ENCODE measurements at places on chromosomes 7 and 10.

DNA sequence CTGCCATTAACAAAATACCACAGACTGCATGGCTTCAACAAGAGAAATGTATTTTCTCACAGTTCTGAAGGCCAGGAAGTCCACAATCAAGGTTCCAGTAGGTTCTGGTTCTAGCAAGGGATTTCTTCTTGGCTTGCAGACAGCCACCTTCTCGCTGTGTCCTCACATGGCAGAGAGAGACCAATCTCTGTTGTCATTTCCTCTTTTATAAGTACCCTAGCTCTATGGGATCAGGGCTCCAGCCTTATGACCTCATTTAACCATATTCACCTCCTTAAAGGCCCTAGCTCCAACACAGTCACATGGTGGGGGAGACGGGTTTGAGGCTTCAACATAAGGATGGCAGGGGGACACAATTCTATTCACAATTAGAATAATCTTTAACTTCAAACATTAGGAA is 23.6 kb downstream of the ABI1 start:
- DNase-seq: no peak

- DNase-seq: no peak
Measured at GRCh38 chr10:59109826-59110225, 66.6 kb upstream of the PHYHIPL start.

GRCh38 chr10:113425541-113425951 is 127.3 kb upstream of the HABP2 start:
- no peak for DNase-seq

DNA sequence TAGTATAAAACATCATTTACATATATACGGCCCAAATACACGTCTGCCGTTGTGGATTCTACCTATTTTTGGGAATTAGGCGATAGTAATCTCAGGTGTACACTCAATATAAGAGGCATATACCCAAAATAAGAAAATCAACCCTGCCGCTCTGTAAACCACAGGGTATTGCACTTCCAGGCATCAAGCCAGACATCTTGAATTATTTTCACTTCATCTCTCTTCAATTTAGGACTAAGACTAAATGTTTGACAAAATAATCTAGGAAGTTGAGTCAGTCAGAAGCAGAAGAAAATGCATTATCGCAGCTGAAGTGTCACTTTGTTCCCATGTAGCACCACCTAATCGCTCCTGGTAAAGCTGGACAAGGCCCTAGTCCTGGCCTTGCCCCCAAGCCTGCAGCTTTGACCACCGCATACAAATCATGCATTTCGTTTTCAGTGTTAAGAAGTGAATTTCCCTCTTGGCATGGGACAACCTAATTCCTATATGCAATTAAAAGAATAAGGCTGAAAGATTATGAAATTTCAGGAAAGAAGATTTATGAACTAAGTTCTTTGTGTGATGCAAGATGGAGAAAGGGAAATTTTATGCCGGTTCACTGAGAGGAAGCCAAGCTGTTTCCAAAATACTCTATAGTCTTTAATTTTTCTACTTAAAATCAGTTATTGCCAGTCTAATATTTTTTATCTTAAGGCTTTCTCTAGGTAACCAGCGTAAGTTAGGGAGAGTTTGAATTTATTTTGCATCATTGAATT is 26.0 kb downstream of the CABCOCO1 start:
- no peak for DNase-seq

GRCh38 chr10:49191349-49191748 is 3.2 kb upstream of the TMEM273 start:
- no peak for DNase-seq

DNA sequence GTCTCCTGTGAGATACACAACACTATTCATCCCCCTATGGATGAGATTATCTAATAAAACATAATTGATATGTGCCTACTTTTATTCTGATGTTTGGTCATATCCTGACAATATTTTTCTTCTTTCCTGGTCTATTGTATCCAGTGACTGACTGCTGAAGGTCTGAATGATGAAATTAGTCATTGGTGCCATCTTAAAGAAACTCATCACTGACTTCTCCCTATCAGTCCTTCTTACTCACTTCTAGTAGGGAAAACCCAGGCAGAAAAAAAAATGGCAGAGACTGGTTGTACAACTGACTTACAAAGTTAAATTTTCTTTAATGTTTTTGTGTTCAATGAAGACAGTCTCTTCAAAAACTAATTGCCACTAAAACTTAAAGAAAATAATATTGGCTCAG is 377.4 kb downstream of the HTR7 start:
- no peak for DNase-seq

DNA sequence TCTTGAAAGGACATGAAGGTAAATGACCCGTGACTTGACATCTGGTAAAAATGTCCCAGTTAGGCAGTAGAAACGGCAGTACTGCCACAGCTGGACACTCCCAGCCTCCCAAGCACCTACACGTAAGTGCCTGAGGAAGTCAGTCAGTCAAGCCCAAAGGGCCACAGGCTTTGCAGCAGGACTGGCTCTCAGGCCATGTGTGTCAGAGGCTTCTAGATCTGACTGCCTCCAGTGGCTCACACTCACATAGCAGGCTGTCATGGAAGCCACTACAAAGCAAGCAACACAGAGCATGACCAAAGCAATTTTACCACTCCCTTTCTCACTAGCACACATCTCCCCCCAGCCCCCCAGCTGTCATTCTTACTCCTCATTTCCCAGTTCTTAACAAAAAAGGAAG is 17.8 kb upstream of the CCNJ start:
- DNase-seq: no peak

DNA sequence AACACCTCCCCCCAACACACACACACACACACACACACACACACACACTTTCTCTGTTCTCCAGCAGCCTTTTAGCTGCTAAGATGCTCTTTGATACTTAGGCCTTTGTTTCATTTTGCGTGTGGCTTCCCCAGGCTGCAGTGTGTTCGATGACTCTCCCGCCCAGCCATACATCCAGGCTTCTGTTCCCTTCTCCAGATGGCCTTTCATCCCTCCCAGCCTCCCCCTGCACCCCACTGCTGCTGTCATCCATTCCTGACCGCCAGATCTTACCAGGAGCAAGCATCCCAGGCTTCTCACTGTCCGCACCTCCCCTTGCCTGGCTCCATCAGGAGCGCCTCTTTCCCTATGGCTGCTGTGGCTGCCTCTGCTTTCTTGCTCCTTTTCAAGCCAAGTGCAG is 77.8 kb upstream of the PPIF start:
- DNase-seq: no peak

GRCh38 chr7:132837529-132837928 is 244.4 kb downstream of the CHCHD3 start:
- no peak for DNase-seq

GRCh38 chr7:15932318-15932717 is 245.8 kb upstream of the MEOX2 start:
- no peak for DNase-seq

DNA sequence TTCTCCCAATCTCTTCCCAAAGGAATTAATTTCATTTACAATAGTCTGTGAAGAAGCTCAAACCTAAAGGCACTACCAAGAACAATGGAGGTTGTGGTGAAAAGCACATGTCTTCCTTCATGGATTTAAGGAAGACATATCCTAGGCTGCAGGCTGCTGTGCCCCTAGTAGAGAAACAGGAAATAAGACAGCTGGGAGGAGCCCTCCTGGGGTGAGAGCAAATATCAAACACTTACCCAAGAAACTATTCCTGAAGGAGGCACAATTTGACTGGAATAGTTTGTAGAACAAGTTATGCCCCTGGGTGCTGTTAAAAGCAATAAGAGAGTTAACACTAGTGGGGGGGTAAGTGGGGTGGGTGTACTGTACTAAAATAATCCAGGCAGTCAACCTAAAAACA is 30.1 kb downstream of the PDZD8 start:
- DNase-seq: no peak

DNA sequence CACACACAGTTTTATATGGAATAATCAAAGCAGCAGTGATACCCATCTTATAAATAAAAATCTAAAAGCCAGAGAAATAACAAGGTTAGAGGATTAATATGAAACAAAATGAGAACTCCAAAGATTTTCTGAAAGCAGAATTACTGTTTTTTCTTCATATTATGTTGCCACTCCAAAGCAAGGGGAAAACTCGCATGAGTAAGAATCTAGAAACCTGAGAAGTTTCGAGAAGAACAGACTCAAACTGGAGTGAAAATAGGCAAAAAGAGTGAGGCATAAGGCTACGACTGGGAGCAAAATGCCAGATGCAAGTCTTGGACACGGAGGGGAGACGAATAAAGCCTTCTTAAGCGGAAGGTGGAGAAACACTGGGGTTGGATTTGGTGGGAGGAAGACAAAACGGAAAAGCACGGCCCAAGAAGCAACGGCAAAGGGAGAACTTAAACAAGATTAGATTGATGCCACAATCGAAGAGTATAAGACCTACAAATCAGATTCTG is 923 bp downstream of the TNPO3 start:
- no peak for DNase-seq

- DNase-seq: no peak
Measured at GRCh38 chr7:77315182-77315591, 101.0 kb downstream of the GSAP start.

GRCh38 chr10:79022565-79023230 is 46.1 kb upstream of the ZMIZ1 start:
- no peak for DNase-seq

DNA sequence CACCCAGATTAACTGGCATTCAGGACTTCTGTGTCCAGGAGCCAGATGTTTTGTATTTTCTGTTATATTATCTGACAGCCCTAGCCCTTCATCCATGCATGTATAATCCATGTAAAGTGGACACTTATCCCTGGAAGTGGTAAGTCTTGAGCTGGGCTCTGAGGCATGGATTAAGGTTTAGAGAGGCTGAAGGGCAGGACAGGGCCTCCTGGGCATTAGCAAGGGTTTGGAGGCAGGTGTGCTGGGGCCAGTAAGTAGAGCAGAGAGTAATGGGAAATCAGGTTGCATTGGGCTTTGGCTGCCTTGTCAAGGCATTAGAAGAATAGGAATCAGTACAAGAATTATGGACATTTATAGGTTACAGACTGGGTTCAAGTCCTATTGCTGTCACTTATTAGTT is 138.0 kb downstream of the DYNC1I1 start:
- no peak for DNase-seq

DNA sequence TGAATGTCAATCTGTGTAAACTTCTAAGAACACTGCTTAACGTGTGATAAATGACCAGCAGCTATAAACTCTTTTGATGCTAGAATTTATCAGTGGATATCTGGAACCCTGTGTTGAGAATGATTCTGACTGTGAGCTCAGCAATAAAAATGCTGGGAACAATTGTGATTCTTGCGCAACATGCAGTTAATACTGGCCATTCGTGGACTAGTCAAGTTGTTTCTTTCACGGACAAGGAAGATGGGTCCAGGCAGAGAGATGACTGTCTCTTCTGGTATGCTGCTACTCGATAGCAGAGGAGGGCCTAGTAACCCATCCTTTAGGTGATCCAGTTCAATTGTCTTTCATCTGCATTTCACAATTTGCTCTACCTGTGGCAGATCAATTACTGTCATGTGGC is 394.8 kb upstream of the IGFBP3 start:
- DNase-seq: no peak

DNA sequence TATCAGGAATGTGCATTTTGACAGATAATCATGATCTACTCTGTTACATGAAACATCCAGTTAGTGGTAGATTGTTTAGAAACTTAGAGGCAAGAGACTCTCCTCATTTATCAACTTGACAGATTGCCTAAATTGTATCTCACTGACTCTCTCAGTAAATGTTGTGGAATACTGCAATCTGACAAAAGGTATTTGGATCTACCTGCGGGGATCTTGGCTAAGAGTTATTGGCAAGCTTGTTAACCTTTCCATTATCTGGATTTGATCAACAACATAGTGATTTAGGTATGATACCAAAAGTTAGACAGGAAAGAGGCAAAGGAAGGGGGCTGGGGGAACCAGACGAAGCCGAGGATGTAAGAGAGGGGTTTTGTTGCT is 2.0 kb downstream of the VSTM2A start:
- DNase-seq: no peak
